ENCODE measurements at places on chromosomes 12 and 14.

DNA sequence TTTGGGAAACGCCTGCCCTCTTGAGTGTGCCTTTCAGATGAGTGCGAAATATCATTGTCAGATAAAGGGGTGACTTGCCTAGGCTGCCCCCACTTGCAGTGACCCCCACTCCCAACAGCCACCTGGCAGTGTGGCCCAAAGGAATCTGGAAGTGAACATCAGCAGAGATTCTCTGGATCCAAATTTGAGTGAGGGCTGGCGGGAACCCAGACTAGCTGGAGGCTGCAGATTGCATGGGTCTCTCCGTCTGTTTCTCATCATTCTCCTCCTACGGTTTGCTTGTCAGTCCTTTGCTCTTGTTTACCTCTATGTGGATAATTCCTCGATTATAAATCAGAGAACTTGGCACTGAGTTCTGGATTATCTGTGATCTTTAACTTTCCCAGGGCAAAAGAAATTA lies 280.8 kb downstream of the ZFP36L1 start:
- no peak for DNase-seq

DNA sequence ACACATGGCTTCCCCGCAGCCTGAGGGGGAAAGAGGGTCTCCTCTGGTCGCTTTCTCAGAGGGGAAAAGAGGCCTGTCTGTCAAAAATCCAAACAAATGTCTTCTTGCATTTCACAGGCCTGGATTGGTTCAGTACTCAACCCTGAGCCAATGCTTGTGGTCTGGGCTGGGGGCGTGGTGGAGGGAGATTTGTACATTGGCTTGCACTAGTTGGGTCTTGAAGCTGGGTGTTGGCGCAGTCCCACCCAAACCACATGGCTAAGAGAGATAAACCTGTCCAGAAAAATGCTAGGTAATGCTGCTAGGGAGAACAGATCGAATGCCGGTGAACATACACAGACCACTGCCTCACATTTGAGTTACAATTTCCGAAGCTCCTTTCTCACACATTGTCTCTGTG lies 461.6 kb downstream of the MED13L start:
- no peak for DNase-seq

DNA sequence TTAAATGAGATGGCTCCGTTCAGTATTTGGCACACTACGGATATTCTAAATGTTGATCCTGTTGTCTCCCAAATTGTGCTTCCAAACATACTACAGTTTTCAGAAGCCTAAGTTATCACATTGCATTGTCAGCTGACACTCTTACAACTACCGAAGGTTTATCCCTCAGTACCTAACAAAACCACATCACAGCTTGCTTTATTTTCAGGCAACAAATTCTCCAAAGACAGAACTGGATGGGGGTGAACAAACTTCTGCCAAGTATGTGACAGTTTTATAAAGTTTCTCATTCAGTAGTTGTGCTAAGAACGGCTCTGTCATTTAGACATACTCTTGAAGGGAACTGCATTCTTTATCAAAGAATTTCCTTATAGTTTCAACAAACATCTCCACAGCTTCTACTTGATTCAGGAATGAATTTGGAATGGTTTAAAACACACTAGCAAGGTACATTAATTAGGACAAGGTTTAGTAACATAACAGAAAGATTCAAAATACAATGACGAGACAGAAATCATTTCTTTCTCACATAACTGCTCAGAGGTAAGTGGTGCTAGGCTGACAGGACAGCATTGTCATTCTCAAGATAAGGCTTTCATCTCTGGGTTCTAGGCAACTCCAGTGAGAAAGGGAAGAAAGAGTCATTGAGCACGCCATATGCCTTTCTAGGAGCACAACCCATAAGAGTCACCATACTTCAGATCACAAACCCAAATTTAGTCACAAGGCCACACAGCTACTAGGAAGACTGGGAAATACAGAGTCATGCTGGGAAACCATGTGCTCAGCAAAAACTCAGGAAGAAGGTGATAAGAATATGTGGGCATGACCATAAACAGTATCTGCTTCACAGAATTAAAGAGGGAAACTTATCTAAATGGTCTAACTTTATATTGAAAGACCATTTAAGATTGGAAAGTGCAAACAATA lies 100.7 kb downstream of the DUSP6 start:
- DNase-seq, result no peak

- DNase-seq, result no peak
These were observed 17.7 kb upstream of the PGF start for GRCh38 chr14:74973003-74973653.

GRCh38 chr14:32265584-32265983 lies 62.5 kb upstream of the RNU6-8 start:
- DNase-seq, result no peak

DNA sequence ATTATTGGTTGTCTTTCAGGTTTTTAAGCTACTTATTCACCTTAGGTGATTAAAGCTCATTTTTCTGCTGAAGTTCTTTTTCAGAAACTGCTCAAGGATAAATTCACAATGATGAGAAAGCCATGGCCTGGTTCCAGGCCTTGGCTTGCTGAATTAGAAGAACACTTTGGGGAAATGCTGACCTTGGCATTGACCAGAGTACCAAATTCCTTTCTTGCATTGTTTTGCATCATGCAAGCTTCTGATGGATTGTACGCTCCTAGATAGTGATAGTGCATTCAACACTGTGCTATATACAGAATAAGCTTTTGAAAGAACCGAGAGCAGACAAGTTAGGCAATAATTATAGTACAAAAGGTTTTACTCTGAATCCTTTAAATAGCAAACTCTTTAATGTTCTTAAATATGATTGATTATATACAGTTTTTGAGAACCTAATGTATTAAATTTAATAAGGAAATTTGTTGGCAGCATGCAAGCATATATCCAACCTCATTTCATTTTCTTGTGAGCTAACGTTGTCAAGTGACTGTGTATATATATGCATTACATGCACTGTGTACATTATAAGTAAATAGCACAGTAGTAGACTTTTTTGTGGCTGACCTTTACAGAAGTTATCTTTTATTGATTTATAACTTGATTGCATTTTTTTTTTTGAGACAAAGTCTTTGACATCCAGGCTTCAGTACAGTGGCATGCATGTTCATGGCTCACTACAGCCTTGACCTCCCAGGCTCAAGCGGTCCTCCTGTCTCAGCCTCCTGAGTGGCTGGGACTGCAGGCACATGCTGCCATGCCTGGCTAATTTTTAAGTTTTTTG lies 99.2 kb downstream of the DIP2B start:
- DNase-seq, result no peak

DNA sequence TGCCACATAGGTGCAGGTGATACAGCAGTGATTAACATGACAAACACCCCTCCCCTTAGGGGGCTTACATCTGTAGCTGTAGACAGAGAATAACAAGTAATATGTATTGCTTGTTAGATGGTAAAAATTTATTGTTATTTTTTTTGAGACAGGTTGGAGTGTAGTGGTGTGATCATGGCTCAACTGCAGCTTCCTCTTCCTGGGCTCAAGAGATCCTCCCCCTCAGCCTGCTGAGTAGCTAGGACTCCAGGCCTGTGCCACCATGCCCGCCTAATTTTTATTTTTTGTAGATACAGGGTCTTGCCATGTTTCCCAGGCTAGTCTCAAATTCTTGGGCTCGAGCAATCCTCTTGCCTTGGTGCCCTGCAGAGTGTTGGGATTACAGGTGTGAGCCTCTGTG lies 19.8 kb downstream of the DIP2B start:
- no peak for DNase-seq

DNA sequence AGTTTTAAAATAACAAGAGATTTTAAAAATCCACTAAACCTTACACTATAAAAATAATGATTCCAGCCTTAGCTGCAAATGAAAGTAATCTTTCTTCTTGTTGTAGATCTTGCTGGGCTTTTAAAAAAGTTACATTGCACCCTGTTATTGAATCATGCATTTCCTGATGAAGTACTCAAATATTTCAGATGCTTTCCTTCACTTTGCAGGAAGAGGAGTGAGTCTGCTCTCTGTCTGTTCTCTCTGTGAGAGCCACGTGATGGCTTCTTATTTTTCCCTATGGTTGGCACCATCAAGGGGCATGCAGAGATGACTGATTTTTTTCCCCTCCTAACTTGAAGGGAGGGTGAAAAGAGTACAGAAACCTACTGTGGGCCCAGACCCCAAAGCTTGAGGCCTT lies 262.7 kb downstream of the ATP23 start:
- no peak for DNase-seq

GRCh38 chr14:102120888-102121287 lies 18.8 kb upstream of the WDR20 start:
- DNase-seq, result no peak
